Activated naive CD4-positive, alpha-beta T cell treated with anti-CD3 and anti-CD28 coated beads, Interleukin-2, amount 10 ng/mL, durations not matched to agents 5 hours and 36 hours (primary cell): ENCODE measurements at places on chromosomes 6 and 20. TPM values are rescaled to one million over a fixed set of nuclear protein-coding genes. Genes with fewer than 3 reads are reported as not detected.

Gene PERP
- 3.5 TPM for total RNA-seq

Gene LAMA4
- total RNA-seq: not detected

Gene RSPH9
- not detected for total RNA-seq

Gene MLN
- total RNA-seq: not detected

Gene PLCB4
- total RNA-seq: not detected

Gene SLC2A10
- total RNA-seq: not detected
